ENCODE measurements at places on chromosomes 7 and 10. TPM values are rescaled to one million over a fixed set of nuclear protein-coding genes. Genes with fewer than 3 reads are reported as not detected.

The SLC26A5 gene
- total RNA-seq = not detected

The SLC18A2 gene
- total RNA-seq = 0.06 TPM

The CRYGN gene
- not detected for total RNA-seq

- no peak for DNase-seq
Measured at GRCh38 chr10:129884398-129885078, 79.5 kb downstream of the EBF3 start.

DNA sequence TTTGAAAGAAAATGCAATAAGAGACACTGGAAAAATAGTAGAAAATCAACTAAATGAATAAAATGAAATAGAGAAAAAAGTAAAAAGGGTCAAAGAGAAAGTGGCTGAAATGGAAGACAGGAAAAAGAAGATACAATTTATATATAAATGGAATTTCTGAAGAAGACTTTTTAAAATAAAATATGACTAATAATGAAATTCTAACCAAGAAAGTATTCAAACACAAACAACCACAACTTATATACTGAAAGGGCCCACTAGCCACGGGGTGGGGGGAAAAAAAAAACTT is 232.1 kb downstream of the IMMP2L start:
- DNase-seq = no peak

- no peak for DNase-seq
Measured at GRCh38 chr7:137838706-137839315, 8.0 kb downstream of the DGKI start.

GRCh38 chr7:66921396-66921917 is 432 bp downstream of the TMEM248 start:
- DNase-seq = no peak

DNA sequence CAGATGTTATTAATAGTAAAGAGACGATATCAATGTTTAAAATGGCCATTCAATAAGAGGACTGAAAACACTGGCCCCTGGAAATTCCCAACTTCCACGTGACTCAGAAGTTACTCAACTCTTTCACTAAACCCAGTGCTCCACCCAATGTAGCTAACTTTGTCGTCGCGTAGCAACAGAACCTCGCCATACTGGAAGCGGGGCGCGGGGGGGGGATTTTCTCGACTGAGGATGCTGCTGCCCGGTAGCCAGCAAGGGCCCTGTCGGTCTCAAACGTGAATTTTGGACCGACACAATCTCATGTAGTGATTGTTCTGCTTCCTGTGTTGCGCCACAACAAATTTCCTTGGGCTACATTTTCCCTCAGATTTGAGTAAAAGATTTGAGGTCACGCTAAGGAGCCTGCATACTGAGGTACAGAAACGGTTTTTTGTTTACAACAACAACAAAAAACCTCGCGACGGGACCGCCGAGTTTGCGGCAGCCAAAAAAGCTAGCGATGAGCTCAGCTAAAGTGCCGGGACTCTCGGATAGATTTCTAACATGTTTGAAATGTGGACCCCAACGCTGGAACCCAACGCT is 977 bp upstream of the SFR1 start:
- DNase-seq = peak; percentile 93

The PRR15 gene
- not detected for total RNA-seq

- no peak for DNase-seq
Measured at GRCh38 chr7:79936281-79936983, 198.2 kb upstream of the GNAI1 start.

The RBP3 gene
- not detected for total RNA-seq

- no peak for DNase-seq
Measured at GRCh38 chr10:121753726-121754476, 155.7 kb upstream of the FGFR2 start.

The TMEM213 gene
- total RNA-seq = not detected

DNA sequence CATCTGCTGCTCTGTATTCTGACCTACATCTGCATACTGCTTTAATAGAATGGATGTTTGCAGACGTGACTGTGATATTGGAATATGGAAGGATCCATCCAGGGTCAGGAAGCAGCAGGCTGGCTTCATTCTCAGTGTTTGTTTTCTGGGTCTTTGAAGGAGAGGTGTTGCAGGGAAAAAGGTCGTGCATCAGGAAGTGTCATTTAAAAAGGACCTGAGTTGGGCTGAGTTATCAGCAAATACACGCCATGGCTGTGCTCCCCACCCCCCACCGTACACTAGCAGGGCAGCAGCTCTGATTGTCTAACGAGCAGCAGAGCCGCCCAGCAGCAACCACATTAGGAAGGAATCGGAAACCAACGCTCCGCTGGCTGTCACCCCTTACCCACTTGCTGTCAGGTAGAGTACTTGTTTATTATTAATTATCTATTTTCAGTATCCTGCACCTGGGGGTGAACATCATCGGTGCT is 63.1 kb upstream of the STEAP1B start:
- peak; percentile 34 for DNase-seq

The CALML5 gene
- not detected for total RNA-seq

GRCh38 chr10:109893386-109893785 is 29.9 kb downstream of the XPNPEP1 start:
- no peak for DNase-seq

DNA sequence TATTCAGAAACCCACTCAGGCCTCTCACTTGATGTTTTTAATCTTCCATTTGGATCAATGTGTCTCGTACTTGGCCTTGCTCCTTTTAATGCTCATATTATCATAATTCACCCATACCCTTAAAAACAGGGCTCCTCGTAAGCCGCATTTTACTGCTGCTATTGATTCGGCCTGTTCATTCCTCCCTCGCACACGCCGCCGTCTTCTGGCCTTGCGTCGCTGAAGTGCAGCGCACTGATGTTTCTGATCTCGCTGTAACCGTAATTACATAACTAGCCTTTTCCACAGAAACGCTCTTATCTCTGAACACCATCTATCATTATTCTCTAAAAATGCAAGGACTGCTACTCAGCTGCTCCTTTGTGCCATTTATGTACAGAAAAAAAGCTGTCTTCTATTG is 544.5 kb upstream of the FOXK1 start:
- DNase-seq = no peak

The STOX1 gene
- 0.09 TPM for total RNA-seq

GRCh38 chr10:124470544-124471434 is 9.2 kb downstream of the LHPP start:
- no peak for DNase-seq

The OPN1SW gene
- not detected for total RNA-seq

DNA sequence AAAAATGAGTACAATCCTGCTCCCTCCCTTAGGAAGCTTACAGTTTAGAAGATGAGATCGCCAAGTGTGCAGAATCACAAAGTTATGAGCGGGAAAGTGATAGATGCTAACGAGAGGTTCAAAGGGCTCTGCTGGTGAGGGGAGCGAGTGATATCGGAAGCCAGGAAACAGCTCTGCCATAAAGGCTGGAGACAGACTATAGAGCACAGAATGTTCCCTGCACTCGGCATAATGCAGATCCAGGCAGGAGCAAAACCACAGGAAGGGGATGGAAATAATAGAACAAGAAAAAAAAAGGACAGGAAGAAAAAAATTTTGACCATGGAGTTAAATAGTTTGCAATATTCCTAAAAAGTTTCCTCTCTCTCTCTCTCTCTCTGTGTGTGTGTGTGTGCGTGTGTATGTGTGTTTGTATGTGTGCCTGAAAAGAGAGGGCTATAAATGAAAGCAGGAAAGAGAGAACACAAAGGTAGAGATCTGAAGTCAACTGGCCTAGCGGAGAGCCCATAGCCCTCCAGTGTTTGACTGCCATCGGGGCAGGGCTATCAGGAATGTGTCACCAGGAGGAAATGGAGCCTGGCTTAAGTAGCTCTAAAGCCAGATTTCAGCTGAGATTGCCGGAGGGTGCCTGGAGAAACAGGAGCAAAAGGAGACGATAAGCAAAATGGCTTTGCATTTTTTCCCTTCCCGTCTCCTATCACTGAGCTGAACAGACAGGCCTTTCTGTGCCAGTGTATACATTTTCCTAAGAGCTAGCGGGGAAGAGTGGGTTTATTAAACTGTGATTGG is 175.8 kb upstream of the LYZL1 start:
- no peak for DNase-seq

The MOSPD3 gene
- total RNA-seq = 10.4 TPM

The MRLN gene
- not detected for total RNA-seq

DNA sequence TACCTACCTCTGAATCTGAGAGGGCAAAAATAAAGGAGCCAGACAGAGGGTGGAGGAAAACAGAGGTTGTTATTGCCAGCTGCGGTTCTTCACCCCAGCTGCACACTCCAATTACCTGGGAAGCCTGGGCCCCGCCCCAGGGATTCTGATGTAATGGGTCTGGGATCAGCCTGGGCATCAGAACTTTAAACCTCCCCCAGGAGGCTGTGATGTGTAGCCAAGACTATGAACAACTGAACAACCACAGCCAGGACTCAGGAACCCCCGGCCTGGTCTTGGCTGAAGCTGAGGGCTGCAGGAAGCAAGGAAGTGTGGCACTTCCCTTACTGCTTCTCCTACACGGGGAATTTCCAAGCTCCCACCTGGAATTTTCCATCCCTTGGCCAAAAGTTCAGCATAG is 89.3 kb downstream of the HIP1 start:
- DNase-seq = no peak

The TPST1 gene
- 5.1 TPM for total RNA-seq

The RBP4 gene
- 0.89 TPM for total RNA-seq

The INHBA gene
- total RNA-seq = 2.0 TPM

The NEURL1 gene
- not detected for total RNA-seq

DNA sequence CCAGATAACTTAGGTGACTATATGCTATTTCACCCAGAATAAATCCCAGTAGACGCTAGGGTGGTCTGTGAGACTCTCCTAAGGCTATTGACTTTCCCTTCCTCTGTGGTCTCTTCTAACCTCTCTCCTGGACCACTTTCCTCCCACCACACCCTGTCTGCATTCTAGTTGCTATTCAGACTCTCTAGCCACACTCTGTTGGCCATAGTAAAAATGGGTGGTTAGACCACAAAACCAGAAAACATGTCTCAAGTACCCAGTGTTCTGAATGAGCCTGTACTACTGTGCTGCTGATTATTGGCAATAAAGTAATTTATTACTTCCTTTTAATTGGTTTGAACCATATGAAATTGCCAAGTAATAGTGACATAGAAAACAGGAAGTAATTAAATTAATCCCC is 240.8 kb downstream of the KIF20B start:
- DNase-seq = no peak

DNA sequence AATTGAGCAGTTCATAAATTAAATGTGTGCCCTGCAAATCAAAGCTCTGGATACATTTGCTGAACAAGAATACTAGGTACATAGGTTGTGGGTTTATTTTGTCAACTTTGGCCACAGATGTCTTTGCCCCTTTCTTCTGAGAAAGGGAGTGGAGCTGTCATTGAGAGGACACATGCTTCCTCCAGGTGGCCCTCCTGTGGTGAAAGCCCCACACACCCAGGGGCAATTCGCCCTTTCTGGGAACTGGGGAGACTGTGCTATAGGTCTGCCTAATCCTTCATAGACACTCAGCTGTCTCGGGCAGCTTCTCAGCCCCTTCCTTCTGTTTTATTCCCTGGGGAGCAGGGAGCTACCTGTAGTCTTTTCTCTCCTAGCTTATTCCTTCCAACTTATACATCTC is 605.7 kb upstream of the DPP6 start:
- DNase-seq = no peak

DNA sequence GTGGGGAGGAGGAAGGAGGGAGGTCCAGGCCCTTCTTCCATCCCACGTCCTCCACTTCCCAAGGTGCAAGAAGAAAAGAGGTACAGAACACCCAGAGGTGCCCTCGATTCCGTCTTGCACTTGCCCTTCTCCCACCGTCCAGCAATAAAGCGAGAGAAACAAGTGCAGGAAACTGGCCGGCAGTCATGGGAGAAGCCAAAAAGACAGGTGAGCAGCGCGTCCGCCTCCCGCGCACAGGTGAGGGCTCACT is 1.3 kb downstream of the C10orf95 start:
- DNase-seq = no peak

GRCh38 chr7:128841171-128841690 is 11.0 kb downstream of the FLNC start:
- DNase-seq = peak; percentile 28

- DNase-seq = no peak
Measured at GRCh38 chr7:118104812-118105441, 79.0 kb upstream of the LSM8 start.

DNA sequence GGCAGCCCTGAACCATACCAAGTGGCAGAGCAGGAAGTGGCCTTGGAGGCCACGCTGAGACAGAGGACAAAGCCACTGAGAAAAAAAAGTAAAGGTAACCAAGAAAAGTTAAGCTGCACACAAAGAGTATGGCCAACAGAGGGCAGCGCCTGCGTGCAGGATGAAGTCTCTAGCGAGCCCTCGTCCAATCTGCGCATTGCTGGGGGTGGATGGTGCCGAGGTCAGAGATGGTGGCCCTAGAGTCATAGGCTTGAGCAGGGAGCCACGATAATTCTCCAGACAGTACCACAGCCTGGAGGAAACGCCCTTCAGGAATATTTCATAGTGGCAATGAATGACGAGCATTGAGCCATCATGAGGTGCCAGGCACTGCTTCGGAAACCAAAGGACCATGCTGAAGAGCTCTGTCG is 9.7 kb downstream of the ATP6V0E2 start:
- DNase-seq = no peak

Data from heart left ventricle (tissue), 16 donors.